ENCODE measurements at places on chromosomes 7 and 10.

DNA sequence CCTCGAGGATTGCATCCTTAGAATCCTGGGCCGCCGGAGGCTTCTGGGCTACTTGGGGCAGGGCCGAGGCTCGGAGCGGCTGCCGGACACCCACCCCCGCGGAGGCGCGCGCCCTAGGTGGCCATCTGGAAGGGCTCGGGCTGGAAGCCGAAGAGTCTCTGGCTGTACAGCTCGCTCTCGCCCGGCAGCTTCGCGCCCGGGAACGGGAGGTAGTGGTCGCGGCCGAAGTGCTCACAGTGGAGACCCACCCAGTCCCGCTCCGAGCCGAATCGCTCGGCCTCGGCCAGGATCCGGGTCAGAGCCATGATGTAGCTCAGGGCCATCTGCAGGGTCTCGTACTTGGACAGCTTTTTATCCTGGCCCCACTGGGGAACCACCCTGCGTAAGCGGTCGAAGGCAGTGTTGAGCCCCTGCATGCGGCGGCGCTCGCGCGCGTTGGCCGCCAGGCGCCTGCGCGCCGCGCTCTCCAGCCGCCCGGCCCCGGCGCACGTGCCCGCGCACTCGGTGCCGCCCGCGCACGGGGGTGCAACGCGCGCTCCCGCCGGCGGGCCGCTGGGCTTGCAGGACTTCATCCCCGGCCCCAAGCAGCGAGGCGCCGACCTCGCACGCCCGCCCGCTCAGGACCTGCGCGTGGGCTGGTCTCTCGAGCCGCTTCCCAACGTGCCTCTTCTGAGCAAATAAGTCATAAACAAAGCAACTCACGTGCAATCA is 652 bp downstream of the ATOH7 start:
- DNase-seq, result no peak

GRCh38 chr10:33638374-33638773 is 303.9 kb upstream of the NRP1 start:
- DNase-seq, result no peak

DNA sequence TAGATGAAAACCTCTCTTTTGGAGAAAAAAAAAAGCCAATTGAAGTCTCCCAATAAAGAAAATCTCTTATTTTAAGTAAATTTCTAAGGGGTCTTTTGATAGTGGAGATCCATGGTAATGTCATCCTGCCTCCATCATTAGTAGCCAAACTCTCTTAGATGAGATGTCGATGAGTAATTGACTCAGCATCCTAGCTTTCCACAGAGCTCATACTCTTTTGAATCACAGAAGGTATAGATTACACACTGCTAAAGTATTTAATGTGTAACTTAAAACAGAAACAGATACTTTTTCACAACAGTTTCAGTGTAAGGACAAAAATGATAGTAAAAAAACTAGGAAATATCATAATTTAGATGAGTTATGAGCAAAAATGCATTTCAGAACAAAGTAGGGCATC is 19.4 kb downstream of the MAGI2 start:
- no peak for DNase-seq

- DNase-seq, result no peak
Measured at GRCh38 chr7:38679419-38679818, 48.2 kb upstream of the AMPH start.

GRCh38 chr7:98877692-98878364 is 504 bp upstream of the TRRAP start:
- DNase-seq, result no peak

DNA sequence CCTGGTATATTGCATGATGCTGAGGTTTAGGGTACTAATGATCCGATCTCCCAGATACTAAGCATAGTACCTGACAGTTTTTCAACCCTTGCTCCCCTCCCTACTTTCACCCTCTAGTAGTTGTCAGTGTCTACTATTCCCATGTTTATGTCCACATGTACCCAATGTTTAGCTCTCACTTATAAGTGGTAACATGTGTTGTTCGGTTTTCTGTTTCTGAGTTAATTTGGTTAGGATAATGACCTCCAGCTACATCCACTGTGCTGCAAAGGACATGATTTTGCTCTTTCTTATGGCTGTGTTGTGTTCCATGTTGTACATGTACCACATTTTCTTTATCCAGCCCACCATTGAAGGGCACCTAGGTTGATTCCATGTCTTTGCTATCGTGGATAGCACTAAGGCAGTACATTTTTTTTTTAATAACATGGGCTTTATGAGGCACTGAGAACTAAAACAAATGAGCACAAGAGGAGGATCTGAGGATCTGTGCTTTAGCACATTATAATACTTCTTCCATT is 28.1 kb downstream of the ITGB8 start:
- no peak for DNase-seq

DNA sequence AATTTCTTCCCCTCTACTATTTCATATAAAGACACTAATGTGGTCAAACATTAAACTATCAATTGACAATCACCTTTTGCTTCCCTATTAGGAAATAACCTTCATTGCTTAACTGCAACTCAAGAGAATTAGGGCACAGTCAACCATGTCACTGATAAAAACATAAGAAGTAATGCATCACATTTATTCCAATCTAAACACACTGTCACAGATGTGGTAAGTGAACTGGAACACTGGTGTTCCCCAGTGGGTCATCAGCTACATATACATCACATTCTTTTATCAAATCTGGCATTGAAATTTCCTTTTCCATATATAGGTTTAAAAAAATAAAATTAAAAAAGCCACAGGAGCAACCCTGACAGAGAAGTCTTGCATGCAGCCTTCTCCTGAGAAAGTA is 3.7 kb downstream of the TRIL start:
- no peak for DNase-seq

- DNase-seq, result no peak
Measured at GRCh38 chr10:79238158-79238520, 109.1 kb upstream of the PPIF start.

GRCh38 chr10:5143137-5143536 is 41.8 kb downstream of the AKR1C8 start:
- DNase-seq, result no peak

DNA sequence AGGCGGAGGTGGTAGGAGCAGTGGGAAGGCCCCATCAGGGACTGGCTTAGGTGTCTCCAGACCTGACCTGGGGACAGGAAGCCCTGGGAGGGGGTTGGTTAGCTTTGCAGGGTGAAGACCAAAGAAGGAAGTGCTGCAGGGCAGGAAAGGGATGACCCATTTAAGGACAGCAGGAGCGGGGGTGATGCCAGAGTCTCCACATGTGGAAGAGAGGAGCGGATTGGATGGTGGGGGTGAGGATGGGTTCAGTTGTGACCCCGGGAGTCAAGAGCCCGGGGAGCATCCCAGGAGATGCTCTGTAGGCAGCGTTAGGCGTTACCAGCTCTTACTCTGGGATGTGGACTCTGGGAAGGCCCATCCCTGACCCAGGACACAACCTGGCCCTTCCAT is 3.1 kb upstream of the LDB3 start:
- DNase-seq, result no peak

GRCh38 chr10:50575477-50576244 is 48.1 kb downstream of the SGMS1 start:
- DNase-seq, result no peak

DNA sequence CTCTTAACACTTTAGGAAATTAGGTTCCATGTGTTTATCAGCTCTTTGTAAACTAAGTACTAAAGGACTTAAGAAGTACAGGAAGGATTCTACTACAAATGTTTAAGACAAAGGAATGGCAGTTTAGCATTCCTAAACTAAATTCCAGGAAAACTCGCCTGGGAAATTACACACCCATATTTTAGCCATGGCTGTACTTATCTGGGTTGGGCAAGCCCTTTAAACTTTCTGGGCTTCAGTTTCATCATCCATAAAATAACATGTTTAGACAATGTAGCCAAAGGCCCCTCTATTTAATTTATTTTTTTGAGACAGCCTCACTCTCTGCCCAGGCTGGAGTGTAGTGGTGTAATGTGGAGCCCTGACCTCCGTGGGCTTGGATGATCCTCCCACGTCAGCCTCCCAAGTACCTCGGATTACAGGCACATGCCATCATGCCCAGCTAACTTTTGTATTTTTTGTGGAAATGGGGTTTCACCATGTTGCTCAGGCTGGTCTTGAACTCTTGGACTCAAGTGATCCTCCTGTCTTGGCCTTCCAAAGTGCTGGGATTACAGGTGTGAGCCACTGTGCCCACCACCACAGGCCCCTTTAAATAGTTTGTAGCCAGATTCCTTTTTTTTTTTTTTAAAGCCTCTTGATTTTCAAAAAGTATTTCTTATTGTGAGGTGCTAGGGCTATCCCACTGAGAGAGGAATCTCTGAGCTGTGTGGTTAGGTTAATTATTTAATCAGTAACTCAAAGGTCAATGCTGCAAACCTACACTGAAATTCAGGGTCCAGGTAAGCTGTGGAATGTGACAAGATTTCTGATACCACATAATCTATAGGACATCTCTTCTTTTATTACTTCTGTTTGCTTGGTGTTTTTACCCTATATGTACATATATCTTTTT is 32.1 kb downstream of the TMEM60 start:
- DNase-seq, result no peak

DNA sequence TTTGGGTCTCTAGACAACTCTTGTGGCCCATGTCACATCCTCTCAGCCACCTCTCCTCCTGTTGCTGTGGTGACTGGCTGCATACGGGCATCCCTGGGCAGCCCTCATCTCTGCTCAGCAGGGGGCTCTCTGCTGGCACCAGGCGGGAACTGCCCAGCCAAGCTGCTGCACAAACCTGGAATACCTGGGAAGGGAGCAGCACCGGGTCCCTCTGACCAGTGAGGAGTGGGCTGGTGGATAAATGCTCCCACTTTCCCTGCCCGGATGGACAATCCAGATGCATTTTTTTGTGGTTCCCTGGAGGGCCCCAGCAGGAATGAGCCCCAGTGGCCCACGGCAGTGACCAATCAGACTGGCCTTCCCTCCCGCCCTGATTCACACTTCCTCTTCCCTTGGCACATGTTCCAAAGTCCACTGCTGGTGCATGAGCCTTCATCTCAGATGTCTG is 21.9 kb downstream of the GRID1 start:
- DNase-seq, result no peak

DNA sequence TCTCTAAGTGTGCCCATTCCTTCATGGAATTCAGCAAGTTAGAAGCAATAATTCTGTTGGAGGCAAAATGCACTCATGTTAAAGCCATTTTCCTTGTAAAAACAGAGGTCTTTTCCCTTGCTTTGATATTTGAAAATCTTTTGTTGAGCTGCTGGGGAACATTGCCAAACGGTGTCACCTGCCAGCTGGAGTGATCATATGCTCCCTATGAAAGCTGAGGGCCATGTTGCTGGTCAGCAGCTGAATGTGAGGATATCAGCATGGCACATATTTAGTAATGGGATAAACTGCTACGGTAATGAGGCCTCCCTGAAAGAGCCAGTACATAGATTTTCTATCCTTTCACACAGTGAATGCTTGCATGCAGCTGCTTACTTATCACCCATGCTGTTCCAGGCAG is 224.3 kb downstream of the THSD7A start:
- DNase-seq, result no peak

DNA sequence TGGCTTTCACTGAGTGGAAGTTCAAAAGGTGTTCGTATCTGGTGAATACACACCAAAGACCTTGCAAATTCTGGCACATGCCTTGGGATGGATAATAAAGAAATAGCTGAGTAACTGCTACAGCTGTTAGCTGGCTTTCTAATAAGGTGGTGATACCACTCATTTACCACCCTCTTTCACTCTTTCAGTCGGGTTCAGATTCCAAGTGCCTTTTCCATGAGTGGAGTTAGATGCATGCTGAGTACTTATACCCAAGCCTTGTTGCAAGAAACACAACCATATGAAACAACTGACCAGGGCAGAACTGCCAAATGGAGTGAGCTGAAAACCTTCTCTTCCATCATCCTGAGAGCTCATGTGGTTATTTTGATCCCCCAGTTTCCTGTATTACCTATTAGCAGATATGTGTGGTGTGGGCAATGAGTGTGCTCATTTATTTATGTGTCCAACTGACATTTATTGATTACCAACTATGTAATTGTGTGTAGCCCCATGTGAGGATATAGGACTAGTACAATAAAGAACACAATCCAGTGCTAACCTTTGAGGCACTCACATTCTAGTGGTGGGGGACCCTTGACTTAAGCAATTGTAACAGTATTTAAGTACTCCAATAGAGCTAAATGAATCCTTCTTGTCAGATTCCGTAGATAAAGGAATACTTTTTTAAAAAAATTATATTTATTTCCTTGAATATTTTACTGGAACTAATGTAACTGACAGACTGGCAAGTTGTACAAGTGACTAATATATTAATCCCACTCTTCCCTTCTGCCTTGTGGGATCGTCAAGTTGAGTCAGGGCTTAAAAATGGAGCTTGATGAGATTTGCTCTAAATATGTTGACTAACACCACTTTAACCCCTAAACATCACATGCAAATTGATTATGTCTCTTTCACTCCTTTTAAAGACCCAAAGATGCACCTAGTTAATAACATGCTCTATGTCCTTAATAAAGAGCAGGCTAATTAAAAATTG is 124.7 kb downstream of the ARID5B start:
- DNase-seq, result no peak

DNA sequence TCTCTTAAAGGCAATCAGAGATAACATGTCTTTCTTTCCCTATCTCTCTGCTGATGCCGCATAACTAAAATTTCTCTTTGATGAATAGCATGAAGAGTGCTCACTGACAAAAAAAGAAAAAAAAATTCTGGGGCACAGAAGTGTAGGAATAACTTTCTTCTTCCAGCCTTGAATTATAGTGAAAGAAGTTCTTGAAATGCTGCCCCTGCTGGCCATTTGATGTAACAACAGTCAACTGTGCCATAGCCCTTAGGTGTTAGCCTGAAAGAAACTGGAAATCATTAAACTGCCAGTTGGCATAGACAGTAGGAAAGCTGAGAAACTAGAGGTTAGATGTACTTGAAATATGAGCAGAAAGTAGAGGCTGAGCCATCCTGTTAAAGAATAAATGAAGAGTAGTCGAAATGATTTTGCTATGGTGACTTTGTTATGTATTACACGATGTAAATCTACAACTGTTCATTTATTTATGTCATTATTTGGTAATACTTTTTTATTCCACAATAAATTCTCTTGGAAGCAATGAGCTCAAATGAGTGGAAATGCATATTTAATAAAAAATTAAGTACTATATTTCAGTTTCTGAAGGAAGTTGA is 48.3 kb upstream of the FAM171A1 start:
- no peak for DNase-seq

GRCh38 chr7:27889800-27890199 is 149.8 kb downstream of the TAX1BP1 start:
- DNase-seq, result no peak

DNA sequence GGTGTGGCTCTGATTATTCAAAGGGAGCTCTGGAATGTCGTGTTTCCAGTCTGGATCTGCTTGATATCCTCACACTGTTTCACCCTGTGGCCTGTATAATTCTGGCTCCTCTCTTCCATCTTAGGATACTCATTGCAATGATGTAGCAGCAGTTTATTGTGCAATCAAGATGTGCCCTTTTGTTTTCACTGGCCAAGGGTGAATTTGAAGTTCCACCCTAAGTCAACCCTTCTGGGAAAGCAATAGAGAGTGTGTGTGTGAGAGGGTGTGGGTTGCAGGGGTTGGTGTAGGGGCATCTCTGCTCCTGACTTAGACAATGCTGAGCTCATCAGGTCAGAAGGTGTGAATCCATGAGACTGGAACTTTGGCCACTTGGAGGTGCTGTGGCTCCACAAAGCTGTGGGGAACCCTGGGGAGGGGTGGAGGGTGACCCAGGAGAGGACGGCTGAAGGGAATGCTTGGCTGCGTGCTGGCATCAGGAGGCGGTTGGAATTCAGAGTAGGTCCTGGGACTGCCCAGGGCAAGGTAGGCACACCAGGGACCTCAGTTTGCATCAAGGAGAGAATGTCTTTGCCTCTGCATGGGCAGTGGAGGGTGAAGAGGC is 118.0 kb upstream of the PRSS58 start:
- no peak for DNase-seq

GRCh38 chr7:31640381-31640780 is 46.6 kb upstream of the PPP1R17 start:
- DNase-seq, result no peak

All from stimulated activated CD4-positive, alpha-beta T cell treated with anti-CD3 and anti-CD28 coated beads, TNF-alpha, amount 100 ng/mL, for 1 hour (primary cell).